ENCODE measurements at places on chromosomes 12 and 14.

- no peak for DNase-seq
Measured at GRCh38 chr14:94175011-94175745, 1.1 kb downstream of the PPP4R4 start.

DNA sequence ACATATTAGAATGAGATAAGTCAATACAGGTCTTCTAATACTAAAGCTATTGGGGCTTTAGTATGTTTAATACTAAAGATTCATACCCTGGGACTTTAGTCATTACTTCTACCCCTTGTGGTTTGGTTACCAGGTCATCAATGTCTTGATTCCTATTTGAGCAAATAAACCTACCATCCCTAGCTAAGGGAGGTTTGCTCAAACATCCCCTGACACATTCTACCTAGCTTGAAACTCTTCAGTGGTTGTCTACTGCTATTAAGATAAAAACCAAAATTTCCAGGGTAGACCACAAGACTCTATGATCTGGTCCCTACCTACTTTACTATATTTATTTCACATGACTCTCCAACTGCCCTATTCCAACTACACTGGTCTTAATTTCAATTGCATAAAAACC lies 7.3 kb upstream of the C2CD5 start:
- no peak for DNase-seq

GRCh38 chr12:51913071-51914033 lies 6.0 kb downstream of the ACVRL1 start:
- no peak for DNase-seq

DNA sequence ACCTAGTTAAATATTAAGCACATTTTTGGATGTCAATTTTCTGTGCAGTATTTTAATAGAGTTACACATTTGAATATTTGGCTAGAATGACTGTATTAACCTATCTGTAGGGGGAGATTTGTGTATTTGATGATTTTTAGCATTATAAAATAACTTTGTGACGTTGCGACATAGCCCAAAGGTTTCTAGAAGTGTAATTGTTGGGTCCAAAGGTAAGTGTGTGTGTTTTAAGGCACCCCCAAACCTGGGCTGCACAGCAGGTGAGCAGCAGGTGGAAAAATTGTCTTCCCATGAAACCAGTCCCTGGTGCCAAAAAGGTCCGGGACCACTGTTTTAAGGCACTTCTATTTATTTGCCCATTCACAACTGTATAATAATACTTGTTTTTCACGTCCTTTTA lies 3.3 kb downstream of the CCT2 start:
- DNase-seq, result no peak

- no peak for DNase-seq
Measured at GRCh38 chr12:116604178-116604895, 45.2 kb downstream of the MAP1LC3B2 start.

GRCh38 chr12:92658611-92659010 lies 44.2 kb upstream of the PLEKHG7 start:
- DNase-seq, result no peak

DNA sequence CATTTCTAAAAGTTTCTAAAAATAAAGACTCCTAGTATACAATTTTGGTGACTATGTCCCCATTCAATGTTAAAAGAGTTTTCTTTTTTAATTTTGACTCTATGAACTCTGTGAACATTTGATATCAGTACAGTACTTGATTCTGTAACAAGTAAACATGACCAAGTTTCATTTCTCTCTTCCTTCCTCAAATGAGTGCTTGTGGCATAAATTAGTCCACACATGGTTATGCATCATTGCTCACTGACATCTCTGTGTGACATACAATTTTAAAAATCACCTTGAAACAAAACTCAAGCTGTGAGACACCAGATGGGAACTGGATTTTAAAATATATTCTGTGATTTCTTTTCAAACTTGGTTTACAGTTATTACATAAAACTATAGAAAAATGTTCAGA lies 253.9 kb upstream of the MDGA2 start:
- DNase-seq, result no peak

GRCh38 chr12:122081083-122081696 lies 2.6 kb downstream of the MLXIP start:
- DNase-seq, result no peak

All from DMS79 treated with DMSO at 0.1 percent for 48 hours (cell line).